Fibroblast of mammary gland (primary cell): ENCODE measurements at places on chromosomes 2 and 18.

GRCh38 chr2:115491186-115491793 lies 1048.8 kb downstream of the DPP10 start:
- no peak for DNase-seq

GRCh38 chr2:12971581-12972365 lies 255.0 kb downstream of the TRIB2 start:
- no peak for DNase-seq

DNA sequence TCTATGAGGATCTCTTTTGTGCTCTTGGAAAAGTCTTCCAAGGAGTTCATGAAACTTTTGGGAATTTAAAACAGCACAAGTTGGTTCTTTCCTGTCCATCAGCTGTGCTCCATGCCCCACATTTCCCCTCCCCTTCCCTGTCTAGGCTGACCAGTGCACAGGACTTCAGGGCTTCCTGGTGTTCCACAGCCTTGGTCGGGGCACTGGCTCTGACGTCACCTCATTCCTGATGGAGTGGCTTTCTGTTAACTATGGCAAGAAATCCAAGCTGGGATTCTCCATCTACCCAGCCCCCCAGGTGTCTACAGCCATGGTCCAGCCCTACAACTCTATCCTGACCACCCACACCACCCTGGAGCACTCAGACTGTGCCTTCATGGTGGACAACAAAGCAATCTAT lies 8.1 kb upstream of the DNAJB2 start:
- no peak for DNase-seq

DNA sequence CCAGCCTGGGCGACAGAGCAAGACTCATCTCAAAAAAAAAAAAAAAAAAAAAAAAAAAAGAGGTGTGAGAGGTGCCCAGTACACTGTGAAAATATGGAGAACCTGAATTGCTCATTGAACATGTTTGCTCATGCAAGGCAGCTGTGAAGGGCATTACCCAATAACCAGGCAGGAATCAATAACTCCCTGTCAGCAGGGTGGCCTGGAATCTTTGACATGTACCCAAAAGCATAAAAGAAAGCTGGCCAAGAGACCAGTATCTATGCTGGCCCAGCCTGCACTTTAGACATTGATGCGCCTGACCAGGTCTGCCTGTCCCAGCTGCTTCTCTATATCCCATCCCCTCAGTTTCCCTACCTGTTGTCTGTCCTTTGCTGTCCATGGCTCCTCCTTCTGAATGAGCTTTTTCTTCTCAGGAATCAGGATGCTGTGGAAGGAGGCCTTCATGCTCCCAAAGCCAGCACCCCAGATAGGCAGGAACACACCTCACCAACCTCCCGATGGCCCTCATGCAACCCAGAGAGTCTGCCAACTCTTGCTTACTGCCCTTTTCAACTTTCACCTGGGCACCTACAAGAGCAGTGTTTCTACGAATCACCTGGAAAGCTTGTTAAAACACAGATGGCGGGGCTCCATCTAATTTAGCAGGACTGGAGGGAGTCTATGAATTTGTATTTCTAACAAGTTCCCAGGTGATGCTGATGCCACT lies 83.4 kb upstream of the PPP1CB start:
- no peak for DNase-seq

- no peak for DNase-seq
Measured at GRCh38 chr18:76373297-76373696, 121.7 kb downstream of the ZNF516 start.

DNA sequence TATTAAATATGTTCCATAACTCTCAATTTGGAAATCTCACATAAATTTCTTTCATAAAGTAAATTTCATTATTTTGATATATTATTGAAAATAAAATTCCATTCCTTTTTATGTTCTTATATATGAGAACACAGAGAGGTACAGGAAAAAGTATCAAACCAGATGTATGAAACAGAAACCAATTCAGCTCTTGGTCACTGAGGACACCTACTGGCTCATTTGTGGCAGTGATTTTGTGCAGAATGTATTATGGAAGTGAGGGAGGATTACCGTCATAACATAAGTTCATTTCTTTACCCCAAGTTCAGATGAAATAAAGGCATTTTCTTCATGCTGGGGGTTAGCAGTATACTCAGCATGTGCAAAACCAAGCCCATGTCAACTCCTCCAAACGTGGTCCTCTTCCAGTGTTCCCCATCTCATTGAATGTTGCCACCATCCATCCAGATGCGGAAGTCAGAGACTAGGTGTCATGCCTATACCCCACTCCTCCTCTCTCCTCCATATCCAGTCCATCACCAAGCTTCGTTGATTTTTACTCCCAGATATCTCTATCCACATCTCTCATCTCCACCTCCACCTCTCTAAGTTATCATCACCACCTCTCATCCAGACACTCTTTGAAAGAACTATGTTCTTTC lies 41.7 kb upstream of the MALL start:
- DNase-seq, result peak; percentile 88

DNA sequence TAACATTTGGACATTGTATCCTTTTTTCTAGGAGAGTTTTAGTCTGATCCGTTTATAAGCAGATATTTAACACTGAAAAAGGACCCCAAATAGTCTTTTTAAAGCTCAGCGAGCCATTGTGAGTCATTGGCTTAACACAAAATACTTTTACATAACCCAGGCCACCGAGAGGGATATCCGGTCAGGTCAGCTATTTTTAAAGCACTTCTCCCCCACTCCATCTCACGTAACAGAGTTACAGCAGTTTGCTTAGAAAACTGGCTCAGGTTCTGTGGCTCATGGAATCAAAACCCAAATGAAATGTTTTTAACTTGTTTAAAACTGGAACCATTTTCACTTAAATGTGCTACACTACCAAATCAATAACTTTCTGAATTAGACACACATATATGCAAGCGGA lies 23.9 kb downstream of the COL4A3 start:
- DNase-seq, result peak; percentile 63

- peak; percentile 25 for DNase-seq
Measured at GRCh38 chr18:35582899-35583558, 1.5 kb downstream of the GALNT1 start.

GRCh38 chr2:65053199-65053598 lies 3.0 kb upstream of the CEP68 start:
- no peak for DNase-seq

- DNase-seq, result no peak
Measured at GRCh38 chr2:123840016-123840415, 185.1 kb upstream of the CNTNAP5 start.

- no peak for DNase-seq
Measured at GRCh38 chr2:104859291-104859765, 5.4 kb downstream of the POU3F3 start.

DNA sequence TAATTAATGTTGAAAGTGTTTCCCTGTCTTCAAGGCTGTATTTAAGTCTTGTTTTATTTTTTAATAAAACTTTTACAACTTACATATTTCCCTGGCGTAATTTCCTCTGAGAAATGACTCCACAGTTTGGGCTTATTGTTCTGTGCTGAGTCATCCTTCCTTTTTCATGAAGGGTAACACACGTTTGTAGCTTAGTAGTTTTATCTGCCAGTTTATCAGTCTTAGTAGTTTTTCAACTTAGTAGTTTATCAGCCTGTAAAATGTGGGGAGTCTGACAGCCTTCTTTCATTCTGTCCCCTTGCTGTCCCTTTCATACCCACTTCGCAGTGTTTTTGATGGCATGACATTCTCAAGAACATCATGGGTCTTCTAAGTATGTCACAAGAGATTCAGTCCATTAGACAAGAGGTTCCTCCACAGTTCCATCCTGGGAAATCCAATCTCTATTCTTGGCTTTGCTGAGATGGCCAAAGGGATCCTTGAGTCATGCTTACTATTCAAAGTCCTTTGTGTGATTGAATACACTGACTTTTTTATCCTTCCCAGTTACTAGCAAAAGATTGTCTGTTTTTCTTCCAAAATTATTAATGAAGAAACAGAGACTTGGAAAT lies 60.0 kb upstream of the SGPP2 start:
- no peak for DNase-seq

- DNase-seq, result no peak
Measured at GRCh38 chr2:33512112-33512511, 35.7 kb downstream of the RASGRP3 start.

GRCh38 chr18:67232406-67232805 lies 284.1 kb downstream of the DSEL start:
- peak; percentile 92 for DNase-seq

GRCh38 chr2:157866666-157867642 lies 9.2 kb downstream of the ACVR1 start:
- no peak for DNase-seq

- DNase-seq, result no peak
Measured at GRCh38 chr2:181111059-181111458, 130.7 kb downstream of the UBE2E3 start.

- peak; percentile 14 for DNase-seq
Measured at GRCh38 chr2:3730646-3731045, 27.3 kb downstream of the DCDC2C start.

GRCh38 chr2:16260041-16260830 lies 319.9 kb downstream of the MYCN start:
- no peak for DNase-seq

GRCh38 chr2:42238644-42239288 lies 69.6 kb downstream of the EML4 start:
- peak; percentile 24 for DNase-seq

DNA sequence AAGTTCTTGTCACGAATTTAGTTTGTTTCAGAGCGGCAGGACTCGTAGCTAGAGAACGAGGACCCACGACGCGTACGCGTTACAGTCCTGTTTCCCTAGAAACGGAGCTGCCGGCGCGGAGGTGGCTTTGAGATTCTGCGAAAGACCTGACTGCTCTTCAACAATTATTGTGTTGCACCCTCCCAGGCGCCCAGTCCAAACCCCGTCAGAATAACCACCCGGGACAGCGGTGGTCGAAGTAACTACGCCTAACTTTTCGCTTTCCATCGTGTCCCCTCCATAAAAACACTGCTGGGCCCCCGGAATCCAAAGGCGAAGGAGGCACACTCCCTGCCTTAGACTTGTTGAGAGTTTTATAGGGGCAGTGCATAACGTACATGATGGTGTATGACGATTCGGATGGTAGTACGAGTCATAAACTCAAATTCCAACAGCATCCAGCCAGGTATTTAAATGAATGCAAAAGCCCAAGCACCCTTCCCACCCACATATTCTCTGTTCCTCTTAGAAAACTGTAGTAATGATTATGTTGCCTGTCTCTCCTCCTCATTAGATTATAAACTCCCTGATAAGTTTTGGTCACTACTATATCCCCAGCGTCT lies 651 bp upstream of the STAM2 start:
- peak; percentile 24 for DNase-seq

- peak; percentile 50 for DNase-seq
Measured at GRCh38 chr2:105102963-105103421, 65.1 kb downstream of the MRPS9 start.

DNA sequence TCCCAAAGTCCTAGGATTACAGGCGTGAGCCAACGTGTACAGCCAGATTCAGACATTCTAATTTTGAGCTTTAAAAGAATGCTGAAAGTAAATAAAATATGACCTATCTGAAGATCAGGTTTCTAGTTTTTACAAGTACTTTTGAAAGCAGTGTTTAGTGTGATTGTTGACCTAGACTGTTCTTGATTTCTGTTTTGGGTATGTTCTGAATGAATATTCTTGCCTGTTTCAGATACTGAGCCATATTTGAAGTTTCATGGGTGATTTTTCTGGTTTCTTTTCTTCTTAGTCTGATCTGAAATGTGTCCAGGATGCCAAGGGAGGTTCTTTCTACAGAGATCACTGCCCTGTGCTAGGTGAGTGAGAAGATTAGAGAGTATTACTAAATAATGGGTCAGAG lies 37.2 kb downstream of the MIB1 start:
- DNase-seq, result no peak

DNA sequence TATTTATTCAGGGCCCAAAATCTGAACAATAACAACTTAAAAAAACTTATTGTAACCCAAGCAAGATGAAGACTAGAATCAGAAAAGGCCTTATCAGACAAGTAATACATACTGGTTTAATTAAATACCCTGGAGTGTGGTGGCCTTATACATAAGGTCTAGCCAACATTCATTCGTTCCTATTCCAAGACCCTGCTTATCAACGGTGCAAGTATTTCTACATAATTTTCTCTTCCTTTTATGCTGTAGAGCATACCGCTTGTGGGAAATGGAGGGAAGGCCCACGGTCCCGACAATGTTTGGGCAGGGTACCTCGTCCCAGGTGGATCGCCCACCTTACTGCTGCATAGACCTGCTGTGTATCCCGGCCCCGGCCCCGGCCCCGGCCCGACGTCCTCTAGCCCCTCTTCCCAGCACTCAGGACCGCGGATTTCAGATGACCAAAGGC lies 708 bp downstream of the ZNF24 start:
- DNase-seq, result no peak

DNA sequence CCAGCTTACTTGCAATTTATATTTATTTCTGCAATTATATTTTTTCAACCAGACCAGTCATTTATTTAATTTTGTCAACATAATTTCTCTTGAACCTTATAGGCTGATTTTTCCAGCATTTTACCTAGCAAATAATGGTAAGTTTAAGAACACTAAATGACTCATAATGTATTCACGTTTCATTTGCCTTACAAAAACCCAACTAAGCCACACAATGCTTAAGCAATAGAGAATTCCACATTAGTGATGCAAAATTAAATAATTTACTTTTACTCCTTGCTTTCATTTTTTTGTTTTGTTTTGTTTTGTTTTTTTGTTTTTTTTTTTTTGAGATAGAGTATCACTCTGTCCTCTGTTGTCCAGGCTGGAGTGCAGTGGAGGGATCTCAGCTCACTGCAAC lies 110.4 kb upstream of the VRK2 start:
- DNase-seq, result peak; percentile 73

DNA sequence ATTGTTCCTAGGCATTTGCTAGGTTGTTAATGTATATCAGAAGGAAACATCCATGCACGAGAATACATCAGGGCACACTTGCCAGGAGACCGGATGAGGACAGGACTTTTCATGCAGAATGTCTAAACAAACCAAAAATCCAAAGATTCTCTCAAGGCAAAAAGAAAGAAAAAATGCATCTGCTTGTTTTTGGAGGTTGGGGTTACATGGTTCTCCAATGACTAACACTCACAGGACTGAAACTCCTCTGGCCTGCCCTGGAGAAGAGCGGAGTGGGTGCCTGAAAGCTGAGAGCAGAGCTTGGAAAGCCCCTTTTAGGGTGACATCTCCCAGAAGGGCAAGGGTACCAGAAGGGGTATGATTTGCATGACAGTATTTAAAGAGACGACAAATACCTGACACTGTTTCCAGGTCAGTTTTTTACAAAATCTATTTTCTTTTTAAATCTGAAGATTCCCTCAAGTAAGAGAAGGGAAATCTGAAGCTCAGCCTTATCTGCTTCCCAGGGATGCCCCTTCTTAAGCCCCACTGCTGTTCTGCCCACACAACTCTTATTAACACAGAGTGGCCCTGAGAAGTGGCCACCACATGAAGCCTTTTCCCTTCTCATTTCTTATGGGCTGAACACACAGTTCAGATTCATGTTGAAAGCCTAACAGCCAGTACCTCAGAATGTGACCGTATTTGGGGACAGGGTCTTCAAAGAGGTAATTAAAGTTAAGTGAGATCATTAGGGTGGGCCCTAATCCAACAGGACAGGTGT lies 216.4 kb downstream of the STK39 start:
- DNase-seq, result peak; percentile 49
